ENCODE measurements at places on chromosomes 13 and 19.
A peak's percentile ranks its signal among the peaks of the same experiment; 100 is the strongest.

GRCh38 chr19:29497241-29497640 is 28.6 kb upstream of the VSTM2B start:
- DNase-seq, result no peak

DNA sequence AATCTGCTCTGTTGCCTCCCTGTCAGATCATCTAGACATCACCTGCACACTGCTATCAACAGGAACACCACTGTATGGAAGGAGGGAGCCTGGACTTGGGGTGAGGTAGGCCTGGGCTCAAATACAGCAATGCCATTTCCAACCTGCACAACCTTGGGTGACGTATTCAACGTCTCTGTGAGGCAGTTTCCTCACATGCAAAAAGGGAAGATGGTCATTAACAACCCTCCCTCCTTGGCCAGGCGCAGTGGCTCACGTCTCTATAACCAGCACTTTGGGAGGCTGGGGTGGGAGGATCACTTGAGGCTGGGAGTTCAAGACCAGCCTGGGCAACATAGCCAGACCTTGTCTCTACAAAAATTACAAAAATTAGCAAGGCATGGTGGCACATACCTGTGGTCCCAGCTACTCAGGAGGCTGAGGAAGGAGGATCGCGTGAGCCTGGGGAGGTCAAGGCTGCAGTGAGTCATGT is 13.1 kb downstream of the XRCC1 start:
- no peak for DNase-seq

- peak; percentile 74 for DNase-seq
Observed at GRCh38 chr19:2578901-2579677, 103.2 kb downstream of the GADD45B start.

- peak; percentile 40 for DNase-seq
Observed at GRCh38 chr19:49512970-49513745, 697 bp downstream of the FCGRT start.
